LHCN-M2 (cell line): ENCODE measurements at places on chromosomes 5 and 9.

DNA sequence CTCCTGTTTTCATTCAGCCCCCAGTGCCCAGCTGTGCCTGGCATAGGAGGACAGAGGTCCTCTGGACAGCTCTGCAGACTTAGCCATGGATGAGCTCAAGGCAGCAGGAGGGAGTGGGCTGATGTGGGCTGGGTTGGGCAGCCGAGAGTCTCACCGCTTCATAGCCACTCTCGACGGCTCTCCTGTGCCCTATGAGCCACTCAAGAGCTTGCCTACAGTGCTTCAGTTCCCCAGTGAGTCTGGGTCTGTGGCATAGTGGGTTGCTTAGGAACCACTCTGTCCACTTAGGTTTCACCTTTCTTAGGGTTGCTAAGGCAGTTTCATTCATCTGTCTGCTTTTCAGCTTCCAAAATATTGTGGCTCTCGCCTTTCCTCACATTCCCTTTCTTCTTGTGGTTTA lies 296.8 kb downstream of the ICE1 start:
- no peak for DNase-seq

- no peak for DNase-seq
These were observed 72.0 kb downstream of the ZNF474 start for GRCh38 chr5:122201365-122201764.

DNA sequence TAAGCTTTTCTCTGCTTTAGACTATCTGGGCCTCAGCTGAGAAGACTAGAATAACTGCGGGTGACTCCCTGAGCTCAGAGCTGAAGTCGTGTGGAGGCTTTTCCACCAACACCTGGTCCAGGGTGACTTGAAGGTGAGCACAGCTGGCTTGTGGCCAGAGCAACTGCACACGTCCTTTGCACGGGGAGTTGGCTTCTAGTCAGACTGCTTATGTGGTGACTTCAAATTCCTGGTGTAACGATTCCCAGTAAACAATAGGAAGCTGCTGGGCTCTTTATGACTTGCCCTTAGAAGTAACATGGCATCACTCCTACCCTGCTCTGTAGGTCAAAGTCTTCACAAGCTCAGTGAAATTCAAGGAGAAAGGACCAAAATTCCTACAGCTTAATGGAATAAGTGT lies 800.6 kb upstream of the CDH6 start:
- no peak for DNase-seq

DNA sequence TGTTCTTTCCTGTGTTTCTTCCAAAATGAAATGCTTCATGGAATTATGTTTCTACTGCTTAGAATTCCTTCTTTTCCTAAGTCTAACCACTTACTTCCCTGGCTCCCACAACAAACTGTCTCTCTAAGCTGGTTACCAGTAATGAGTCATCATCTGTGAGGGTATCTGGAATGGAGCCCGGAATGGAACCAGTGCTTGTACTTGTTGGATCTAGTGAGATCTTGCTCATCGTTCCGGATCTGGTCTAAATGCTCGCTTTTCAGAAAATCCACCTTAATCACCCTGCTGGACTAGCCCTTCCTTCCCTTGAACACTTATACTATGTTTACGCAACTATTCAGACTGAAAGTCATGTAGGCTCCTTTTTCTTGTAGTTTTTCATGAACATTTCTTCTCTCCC lies 184.8 kb downstream of the PBX3 start:
- DNase-seq = peak; percentile 100

DNA sequence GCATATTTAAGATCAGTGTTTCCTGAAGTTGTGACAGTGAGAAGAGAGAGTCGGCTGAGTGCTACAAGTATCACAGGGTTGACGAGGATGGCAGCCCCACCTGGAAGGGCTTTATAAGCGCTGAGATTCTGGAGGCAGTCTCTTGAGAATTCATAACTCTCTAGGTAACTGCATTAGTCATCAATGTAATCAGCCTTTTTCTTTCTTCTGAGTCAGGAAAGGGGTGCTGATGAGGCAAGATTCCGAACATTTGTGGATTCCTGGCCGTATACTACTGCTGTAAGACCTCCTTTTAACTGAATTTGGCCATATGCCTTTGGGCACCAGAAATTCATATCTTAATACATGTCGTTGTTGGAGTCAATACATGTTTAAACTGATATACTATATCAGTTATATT lies 6.6 kb upstream of the RNF20 start:
- DNase-seq = no peak

- DNase-seq = peak; percentile 19
These were observed 314.0 kb downstream of the NDUFS4 start for GRCh38 chr5:53874409-53874808.

DNA sequence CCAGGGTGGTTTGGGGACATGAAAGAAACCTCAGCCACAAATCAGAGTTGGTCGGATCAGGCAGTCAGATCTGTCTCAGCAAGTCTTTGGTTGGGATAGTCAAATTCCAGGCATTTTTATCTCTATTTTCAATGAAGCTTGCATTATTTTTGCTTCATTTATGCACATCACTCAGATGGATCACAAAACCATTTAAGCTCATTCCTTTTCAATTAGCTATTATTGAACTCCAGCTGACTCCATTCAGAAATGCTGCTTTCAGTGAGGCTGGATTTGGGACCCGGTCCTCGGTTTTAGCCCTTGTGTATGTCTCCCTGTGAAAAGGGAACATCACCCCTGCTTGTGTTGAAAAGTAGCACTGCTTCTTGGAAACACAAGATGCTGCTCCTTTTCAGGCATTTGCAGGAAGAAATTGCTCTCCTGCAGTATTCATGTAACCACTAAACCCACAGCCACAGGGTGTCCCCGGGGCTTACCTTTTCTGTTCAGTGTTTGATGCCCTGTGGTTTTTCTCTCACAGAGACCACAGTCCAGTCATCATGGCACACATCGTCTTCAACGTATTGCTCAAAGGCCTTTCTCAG lies 232.9 kb downstream of the NFIB start:
- peak; percentile 93 for DNase-seq

DNA sequence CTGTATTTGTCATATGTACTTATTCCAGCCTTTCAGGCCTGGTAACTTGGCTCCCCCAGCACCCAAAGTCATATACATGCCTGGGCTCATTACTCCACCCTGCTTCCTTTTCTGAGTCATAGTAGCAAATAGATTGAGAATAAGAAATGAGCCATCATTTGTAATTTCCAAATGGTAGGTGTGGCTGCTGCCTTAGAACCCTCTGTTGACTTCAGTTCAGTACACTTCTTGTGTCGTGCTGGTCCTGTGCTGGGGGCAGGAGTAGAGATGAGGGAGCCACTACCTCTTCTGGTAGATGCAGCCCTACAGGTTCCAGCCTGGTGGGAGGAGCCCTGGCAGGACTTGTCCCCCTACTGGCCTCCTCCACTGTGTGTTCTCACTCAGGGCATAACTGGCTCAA lies 11.1 kb downstream of the GM2A start:
- DNase-seq = peak; percentile 35

DNA sequence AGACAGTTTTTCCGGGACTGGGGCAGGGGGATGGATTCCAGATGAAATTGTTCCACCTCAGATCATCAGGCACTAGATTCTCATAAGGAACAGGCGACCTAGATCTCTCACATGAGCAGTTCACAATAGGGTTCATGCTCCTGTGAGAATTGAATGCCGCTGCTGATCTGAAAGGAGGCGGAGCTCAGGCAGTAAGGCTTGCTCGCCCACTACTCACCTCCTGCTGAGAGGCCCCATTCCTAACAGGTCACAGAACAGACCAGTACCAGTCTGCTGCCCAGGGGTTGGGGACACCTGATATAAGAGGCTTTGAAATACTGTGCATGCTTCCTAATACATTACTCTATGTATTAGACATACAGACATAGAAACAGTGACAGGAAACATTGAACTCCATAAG lies 41.1 kb downstream of the PTPRD start:
- DNase-seq = no peak

- no peak for DNase-seq
These were observed 77.1 kb upstream of the STXBP1 start for GRCh38 chr9:127534931-127535330.

DNA sequence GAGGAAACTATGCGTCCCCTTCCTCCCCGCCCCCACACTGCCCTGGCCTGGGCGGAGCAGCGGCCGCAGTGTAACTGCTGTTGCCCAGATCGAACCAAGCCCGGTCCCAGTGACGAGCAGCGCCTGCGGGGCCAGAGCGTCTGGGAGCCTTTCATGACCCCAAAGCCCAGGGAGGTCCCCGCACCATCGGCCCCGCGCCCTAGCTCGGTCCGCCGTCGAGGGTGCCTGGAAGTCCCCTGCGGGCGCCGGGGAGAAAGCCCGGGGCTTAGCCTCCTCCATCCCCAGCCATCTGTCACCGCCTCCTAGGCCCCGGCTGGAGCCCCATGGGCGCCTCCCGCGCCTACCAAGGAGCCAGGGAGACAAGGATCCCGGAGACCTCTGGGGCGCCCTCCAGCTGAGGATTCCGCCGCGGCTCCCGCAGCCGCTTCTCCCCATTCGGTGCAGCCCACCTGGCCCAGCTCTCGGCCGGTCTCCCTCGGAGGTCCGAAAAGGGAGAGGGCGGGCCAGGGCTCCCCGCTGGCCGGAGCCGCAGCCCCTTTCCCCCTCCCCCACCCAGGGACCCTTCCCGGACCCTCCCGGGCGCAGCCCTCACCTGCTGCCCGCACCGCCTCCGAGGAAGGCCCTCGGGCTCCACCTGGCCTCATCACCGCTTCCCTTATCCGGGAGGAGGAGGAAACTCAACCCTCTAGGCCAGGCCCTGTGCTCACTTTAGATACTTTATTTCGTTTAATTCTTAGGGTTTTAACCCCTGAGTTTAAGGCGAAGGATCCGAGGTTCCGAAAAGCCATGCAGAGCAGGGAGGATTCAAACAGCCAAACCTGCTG lies 45.6 kb downstream of the APTX start:
- DNase-seq = no peak

DNA sequence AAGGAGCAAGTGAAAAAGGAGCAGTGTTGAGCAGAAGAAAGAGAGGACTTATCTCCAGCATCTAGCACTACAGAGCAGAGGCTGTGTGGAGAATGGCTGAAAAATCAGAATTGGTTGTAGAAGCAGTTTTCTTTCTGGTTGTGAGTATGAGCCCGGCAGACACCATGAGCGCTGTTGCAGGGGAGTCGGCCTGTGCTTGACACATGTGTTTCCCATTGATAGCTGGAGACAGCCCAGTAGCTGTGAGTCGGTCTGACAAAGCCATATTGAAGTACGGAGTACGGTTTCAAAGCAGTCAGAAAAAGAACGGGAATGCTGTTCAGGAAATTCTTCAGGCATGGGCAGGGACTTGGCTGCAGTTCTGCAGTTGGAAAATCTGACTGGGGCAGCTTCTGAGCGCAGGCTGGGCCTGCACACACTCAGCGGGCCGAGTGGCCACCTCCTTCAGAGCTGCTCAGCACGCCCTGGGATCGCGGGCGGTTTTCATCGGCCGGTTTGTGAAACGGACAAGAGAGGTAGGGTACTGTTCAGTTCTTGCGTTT lies at the start of gene SGCD:
Gene SGCD (plus strand): TSS at position 447 of the 542 bp plus-strand sequence.
- peak; percentile 87 for DNase-seq

DNA sequence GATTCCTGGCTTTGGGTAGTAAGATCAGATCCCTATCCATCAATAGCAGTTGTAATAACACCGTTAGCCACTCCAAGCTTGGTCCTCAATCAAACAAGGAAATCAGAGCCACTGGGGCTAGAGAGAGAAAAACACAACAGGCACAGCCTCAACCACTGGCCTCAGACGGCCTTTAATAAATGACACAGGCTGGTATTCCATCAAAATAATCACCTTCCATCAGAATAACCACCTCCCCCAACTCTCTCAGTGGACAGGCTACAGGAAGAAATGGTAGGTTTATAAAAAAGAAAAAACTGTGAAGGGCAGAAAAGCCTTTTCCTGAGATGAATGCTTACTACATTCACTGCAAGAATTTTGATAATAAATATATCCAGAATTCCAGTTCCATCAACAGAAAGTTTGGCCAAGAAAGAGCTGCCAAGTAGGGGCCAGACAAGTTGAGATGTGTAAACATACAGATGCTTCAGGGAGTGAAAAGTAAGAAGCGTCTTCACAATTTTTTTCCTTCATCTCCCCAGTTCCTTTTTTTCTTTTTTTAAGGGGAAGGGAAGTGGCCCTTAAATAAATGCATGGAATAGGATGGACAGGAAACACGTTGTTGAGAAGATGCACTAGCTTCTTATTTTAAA lies 5.5 kb downstream of the FOXD1 start:
- DNase-seq = no peak

GRCh38 chr5:43191740-43192557 lies at the start of gene NIM1K:
Gene NIM1K (plus strand): TSS chr5:43192225. CDS start chr5:43245776, 53,551 bp downstream.
- peak; percentile 44 for DNase-seq

- no peak for DNase-seq
These were observed 12.1 kb upstream of the CAAP1 start for GRCh38 chr9:26904671-26905070.
